ENCODE measurements at places on chromosomes 5 and 9.

DNA sequence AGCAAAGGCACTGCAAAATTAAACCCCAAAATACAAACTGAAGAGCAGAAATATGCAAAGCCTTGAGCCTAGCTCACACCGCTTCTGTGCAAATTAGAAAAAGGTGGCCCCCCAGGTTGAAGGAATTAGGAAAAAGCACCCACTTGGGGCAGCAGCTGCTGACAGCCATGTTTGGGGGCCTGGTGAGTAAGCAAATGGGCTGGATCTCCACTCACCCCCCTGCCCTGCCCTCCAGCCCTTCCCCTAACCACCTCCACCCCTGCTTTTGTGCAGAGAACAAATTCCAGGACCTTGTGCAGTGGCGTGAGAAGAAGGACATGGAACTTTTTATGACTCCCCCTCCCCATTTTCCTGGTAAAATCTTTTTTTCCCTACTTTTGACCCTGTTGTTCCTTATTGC lies 92.0 kb upstream of the DNAH5 start:
- DNase-seq, result no peak

DNA sequence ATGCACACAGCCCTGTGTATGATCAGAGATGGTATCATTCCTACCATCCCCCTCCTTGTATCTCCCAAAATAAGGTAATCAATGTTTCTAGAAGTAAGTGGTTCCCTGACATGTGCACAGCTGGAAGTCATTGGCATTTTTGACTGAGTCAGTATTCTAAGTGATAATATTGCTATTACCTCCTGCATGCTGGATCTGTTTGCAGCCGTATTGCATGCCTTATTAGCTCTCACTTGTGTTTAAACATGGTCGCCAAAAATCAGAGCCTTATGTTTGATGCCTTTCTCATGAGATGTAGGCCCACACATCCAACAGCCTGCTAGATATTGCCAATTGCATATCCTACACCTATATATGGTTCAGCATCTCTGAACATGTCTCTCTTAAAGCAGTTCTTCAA lies 254.3 kb downstream of the CDH12 start:
- no peak for DNase-seq

GRCh38 chr5:170378740-170379139 lies 10.4 kb downstream of the KCNMB1 start:
- DNase-seq, result no peak

GRCh38 chr5:5494489-5495402 lies 72.3 kb downstream of the ICE1 start:
- peak; percentile 83 for DNase-seq

DNA sequence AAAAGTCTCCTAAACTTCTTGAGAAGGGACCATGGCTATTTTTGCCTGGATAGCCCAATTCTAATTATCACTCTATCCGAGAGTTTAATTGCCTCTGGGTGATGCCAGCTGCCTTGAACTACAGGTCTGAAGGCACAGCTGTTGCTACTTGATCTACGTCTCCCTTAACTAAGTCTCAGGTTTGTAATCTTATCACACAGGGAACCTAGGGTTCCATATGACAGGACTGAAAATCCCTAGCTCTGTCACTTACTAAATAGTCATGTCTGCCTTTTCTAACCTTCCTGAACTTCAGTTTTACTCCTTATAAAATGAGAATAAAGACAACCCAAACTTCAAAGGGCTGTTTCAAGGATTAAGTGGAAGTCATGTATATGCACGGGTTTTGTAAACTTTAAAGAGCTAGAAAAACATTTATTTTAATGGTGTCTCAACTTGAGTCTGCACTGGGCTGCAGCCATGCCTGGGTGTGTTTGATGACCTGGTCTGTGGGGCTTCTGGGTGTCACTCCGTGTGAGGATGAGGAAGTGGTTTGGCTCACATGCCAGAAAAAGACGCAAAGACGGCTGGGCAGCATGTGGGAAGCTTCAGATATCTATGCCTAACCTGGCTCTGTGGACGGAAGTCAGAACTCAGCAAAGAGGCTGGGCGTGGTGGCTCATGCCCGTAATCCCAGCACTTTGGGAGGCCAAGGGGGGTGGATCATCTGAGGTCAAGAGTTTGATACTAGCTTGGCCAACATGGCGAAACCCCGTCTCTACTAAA lies 129.3 kb upstream of the SLC44A1 start:
- peak; percentile 5 for DNase-seq

GRCh38 chr9:108953983-108954574 lies 19.9 kb downstream of the ABITRAM start:
- DNase-seq, result no peak

GRCh38 chr5:31720004-31720403 lies 81.1 kb downstream of the PDZD2 start:
- no peak for DNase-seq

DNA sequence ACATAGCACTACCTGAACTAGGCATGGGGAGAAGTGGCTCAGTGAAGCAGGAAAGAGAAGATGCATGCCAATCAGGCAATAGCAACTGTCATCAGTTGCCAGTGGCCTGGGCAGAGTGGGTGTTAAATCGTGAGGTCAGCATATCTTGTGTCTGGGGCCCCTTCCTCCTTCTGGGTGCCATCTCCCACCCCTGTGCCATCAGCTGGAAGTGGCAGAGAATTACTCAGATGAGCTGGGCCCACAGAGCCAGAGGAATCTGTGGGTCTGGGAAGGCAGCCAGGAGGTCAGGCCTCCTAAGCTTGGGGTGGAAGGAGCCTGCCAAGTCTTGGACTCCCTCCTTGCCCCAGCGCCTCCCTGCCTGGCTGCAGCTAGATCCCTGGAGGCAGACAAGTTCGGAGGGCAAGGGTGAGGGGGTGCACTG lies 66.5 kb downstream of the GALNT12 start:
- DNase-seq, result no peak

- DNase-seq, result peak; percentile 48
Measured at GRCh38 chr5:39283231-39283818, 64.0 kb upstream of the FYB1 start.

DNA sequence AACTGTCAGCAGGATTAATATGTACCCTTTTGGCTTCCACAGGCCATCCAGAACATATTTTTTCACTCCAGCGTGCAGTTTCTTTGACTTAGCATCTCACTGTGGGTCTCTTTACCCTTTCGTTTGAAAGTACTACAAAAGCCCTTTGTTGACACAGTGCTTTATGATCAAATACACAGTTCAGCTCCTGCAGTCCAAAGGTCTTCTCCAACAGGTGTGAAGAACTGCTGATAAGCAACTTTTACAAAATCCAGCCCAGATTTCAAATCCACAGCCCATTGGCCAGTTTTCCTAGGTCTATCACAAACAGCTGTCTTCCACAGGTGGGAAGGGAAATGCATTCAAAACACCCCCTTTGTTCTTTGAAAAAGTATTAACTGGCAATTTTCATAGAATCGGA lies 54.8 kb downstream of the MYO10 start:
- no peak for DNase-seq

GRCh38 chr5:113102121-113102531 lies 125.5 kb downstream of the DCP2 start:
- no peak for DNase-seq

- DNase-seq, result no peak
Measured at GRCh38 chr9:70603020-70603411, 188.6 kb upstream of the KLF9 start.

GRCh38 chr5:132016721-132017250 lies 5.3 kb upstream of the ACSL6 start:
- DNase-seq, result no peak

Data from stimulated activated CD4-positive, alpha-beta T cell treated with anti-CD3 and anti-CD28 coated beads, Interleukin-4, amount 100 ng/mL, for 4 hours (primary cell).